Activated CD8-positive, alpha-beta memory T cell treated with anti-CD3 and anti-CD28 coated beads for 4 hours (primary cell): ENCODE measurements at places on chromosomes 5 and 9.

GRCh38 chr9:123657941-123658340 is 272.0 kb downstream of the DENND1A start:
- DNase-seq: no peak

GRCh38 chr5:71969460-71969859 is 137.8 kb upstream of the MAP1B start:
- DNase-seq: no peak

- DNase-seq: no peak
Measured at GRCh38 chr5:158068964-158069363, 210.0 kb upstream of the CLINT1 start.

DNA sequence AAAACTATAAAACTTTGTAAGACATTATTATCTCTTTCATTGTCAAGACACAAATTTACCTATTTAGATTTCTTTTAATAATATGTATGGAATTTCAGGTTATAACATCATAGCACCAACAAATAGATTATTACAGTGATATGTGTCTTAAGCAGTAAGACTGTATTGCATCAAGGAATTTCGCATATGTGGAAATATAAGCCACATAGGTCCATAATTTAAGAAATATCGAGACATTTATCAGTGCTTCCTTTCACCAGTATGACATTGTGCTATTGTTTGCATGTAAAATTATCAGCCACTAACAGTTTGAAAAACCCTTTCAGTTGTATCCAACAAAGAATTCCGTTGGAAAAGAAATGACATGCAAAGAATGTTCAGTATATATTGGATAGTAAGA is 186.7 kb upstream of the RASA1 start:
- no peak for DNase-seq

DNA sequence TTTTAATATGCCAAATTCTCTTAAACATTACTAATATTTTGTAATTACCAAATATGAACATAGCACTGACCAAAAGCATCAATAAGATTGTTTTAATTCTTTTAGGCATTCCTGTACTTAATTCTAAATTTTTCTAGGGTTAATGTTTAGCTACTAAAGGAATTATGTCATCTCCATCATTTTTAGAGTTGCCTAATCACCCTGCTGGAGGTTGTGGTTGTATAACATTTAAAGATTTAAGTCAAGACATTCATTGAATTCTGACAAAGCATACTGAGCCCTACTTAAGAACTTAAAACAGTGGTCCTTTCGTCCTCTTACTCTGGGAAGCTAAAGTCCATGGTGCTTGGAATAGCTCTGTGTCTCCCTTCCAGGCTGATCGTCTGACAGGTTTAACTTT is 28.1 kb upstream of the DAB2 start:
- no peak for DNase-seq

GRCh38 chr9:104748359-104749031 is 1.0 kb downstream of the NIPSNAP3A start:
- no peak for DNase-seq

DNA sequence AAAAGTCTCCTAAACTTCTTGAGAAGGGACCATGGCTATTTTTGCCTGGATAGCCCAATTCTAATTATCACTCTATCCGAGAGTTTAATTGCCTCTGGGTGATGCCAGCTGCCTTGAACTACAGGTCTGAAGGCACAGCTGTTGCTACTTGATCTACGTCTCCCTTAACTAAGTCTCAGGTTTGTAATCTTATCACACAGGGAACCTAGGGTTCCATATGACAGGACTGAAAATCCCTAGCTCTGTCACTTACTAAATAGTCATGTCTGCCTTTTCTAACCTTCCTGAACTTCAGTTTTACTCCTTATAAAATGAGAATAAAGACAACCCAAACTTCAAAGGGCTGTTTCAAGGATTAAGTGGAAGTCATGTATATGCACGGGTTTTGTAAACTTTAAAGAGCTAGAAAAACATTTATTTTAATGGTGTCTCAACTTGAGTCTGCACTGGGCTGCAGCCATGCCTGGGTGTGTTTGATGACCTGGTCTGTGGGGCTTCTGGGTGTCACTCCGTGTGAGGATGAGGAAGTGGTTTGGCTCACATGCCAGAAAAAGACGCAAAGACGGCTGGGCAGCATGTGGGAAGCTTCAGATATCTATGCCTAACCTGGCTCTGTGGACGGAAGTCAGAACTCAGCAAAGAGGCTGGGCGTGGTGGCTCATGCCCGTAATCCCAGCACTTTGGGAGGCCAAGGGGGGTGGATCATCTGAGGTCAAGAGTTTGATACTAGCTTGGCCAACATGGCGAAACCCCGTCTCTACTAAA is 129.3 kb upstream of the SLC44A1 start:
- no peak for DNase-seq

GRCh38 chr5:139975306-139975705 is 67.8 kb downstream of the NRG2 start:
- DNase-seq: no peak

- DNase-seq: no peak
Measured at GRCh38 chr5:24788829-24789514, 144.2 kb upstream of the CDH10 start.

- DNase-seq: no peak
Measured at GRCh38 chr9:4661611-4662010, 483 bp upstream of the PLPP6 start.
